Nephron progenitor cell (in vitro differentiated cells): ENCODE measurements at places on chromosomes 2 and 18.

GRCh38 chr2:237125967-237126366 lies 40.3 kb downstream of the COPS8 start:
- H3K36me3 ChIP-seq: no peaks in the 10 kb centered on the region
- no peak overlapping the region for H3K4me3 ChIP-seq
- peaks cover 21% of the 10 kb centered on the region for H3K4me1 ChIP-seq
- no peaks in the 10 kb centered on the region for H3K27me3 ChIP-seq
- H3K27ac ChIP-seq: no peak overlapping the region

DNA sequence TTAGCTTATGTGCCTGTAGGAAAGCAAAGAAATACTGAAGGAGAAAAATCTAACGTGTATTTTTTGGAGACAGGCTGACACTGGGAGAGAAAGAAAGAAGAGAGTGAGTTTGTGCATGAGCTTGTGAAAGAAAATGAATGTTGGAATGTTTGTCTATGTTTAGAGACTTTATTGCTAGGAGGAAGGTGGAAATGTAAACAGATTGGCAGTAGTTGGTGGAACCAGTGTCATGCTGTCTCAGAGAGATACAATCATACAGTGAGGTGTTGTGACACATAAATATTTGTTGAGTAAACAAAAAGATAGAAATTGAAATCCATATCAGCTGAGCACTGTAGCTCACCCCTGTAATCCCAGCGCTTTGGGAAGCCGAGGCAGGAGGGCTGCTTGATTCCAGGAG lies 222.2 kb upstream of the MEIS1 start:
- no peaks in the 10 kb centered on the region for H3K4me1 ChIP-seq
- peaks cover 11% of the 10 kb centered on the region for H3K27me3 ChIP-seq
- no peak overlapping the region for H3K4me3 ChIP-seq
- H3K36me3 ChIP-seq: no peaks in the 10 kb centered on the region
- H3K27ac ChIP-seq: no peak overlapping the region
- no peak for DNase-seq

DNA sequence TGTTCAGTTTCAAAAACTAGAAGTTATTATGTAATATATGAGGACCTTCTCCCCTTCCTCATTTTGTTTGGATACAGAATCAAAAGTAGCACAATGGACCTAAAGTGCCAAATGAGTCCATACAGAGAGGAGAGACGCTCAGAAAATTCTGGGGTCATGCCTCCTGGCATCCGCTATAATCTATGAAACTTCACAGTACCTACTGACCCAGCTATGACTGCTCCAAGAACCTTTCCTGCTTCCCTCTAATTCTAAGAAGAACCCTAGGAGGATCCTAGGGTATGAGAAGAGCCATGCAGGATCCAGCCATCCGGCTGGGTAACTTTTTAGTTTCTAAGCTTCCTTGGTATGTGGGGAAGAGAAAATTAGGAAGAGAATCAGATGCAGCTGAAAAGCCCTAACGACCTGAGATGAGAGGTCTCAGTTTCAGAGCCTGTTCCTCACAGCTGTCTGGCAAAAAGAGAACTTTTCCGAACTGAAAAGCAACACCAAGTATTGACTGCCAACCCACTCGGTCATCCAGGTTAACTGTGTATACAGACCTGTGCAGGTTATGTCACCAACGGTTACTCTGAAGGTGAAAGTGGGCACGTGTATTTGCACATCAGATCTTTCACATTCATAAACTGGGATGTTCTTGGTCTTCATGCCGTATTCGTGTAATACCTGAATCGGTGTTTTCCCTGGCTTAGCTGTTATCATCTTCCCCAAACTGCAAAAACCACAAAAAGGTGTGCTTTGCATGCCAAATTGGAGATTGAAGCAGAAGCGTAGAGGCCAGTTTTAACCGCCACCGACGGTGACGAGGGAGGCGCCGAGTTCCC lies 1.1 kb downstream of the PRKRA start:
- peak overlapping the region; percentile 88 for H3K4me3 ChIP-seq
- no peaks in the 10 kb centered on the region for H3K27me3 ChIP-seq
- H3K36me3 ChIP-seq: peaks cover 43% of the 10 kb centered on the region
- H3K4me1 ChIP-seq: peaks cover 32% of the 10 kb centered on the region

- H3K4me3 ChIP-seq: no peak overlapping the region
- no peaks in the 10 kb centered on the region for H3K36me3 ChIP-seq
- H3K4me1 ChIP-seq: no peaks in the 10 kb centered on the region
- no peak for DNase-seq
- no peaks in the 10 kb centered on the region for H3K27me3 ChIP-seq
These were observed 786.6 kb upstream of the CDH2 start for GRCh38 chr18:28963481-28963880.

DNA sequence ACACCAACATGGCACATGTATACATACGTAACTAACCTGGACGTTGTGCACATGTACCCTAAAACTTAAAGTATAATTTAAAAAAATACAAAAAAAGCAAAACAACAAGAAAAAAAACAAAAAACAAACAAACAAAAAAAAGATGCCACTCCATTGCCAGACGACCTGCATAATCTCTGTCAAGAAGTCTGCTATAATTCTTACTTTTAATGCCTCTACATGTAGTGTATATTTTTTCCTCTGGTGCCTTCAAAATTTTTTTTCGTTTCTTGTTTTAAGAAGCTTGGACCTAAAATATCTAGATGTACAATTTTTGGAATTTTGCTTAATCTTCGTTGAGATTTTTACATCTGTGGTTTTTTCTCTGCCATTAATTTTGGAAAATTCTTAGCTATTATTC lies 235.6 kb upstream of the ZNF521 start:
- no peaks in the 10 kb centered on the region for H3K4me1 ChIP-seq
- H3K36me3 ChIP-seq: peaks cover 18% of the 10 kb centered on the region
- H3K27ac ChIP-seq: no peak overlapping the region
- no peaks in the 10 kb centered on the region for H3K27me3 ChIP-seq
- no peak overlapping the region for H3K4me3 ChIP-seq
- no peak for DNase-seq

- no peak for DNase-seq
- H3K4me3 ChIP-seq: no peak overlapping the region
- H3K36me3 ChIP-seq: no peaks in the 10 kb centered on the region
- no peak overlapping the region for H3K27ac ChIP-seq
- H3K27me3 ChIP-seq: no peaks in the 10 kb centered on the region
These were observed 76.0 kb upstream of the SESTD1 start for GRCh38 chr2:179340678-179341077.

DNA sequence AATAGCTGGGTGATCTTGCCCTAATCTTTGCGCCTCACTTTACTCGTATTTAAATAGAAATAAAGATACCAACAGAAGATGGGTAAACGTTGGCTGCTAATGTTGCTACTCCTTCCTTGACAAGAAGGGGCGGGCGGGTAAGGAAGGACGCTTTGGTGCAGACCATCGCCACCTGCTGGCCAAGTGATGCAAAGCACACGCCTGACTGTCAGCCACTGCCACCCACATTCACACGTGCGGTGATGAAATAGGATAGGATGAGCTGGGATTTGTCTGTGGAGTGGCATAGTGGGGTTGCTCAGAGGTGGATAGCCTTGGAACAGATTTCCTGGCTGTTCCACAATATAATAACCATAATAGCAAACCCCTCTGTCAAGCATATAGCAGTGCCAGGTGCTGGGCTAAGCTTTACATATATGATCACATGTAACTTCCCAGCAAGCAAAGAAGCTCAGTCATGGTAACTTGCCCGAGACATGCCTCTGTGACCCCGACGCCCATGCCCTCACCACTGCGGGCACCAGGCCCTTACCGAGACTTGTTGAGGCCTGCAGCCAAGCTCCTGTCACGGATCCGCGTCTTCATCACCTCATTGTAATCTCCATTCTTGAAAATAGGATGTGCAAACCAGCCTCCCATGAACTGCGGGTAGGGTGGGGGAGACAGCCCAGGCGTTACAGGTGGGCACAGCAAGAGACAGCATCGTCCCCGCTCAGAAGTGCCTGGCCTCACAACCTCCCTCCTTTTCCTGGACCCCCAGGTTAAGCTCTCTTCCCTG lies 39.3 kb downstream of the LCT start:
- peaks cover 3% of the 10 kb centered on the region for H3K27me3 ChIP-seq
- no peak overlapping the region for H3K27ac ChIP-seq
- no peak overlapping the region for H3K4me3 ChIP-seq

GRCh38 chr2:209638346-209638745 lies 133.3 kb upstream of the UNC80 start:
- no peak overlapping the region for H3K27ac ChIP-seq
- no peak for DNase-seq
- no peak overlapping the region for H3K4me3 ChIP-seq
- H3K36me3 ChIP-seq: no peaks in the 10 kb centered on the region

DNA sequence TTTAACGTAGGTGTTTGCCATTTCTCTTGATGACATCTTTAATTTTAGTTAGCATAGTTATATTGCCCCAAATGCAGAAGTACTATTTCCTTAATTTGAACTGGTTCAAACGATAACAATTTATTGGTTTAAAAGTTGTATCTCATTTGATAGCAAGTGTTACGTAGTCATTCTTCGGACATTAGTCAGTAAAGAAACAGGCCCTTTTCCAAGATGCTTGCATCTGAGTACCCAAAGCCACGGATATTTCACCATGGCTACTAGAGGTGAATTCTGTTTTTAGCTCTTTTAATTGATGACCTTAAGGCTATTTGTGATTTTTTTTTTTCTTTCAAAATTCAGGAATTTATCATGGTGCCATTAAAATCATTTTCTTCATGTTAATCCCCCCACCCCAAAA lies 32.1 kb downstream of the GLS start:
- no peak overlapping the region for H3K4me3 ChIP-seq
- peaks cover 36% of the 10 kb centered on the region for H3K36me3 ChIP-seq
- no peak for DNase-seq
- H3K27ac ChIP-seq: no peak overlapping the region
- no peaks in the 10 kb centered on the region for H3K27me3 ChIP-seq
- H3K4me1 ChIP-seq: no peaks in the 10 kb centered on the region

- no peak overlapping the region for H3K4me3 ChIP-seq
- no peak for DNase-seq
- H3K36me3 ChIP-seq: no peaks in the 10 kb centered on the region
- no peak overlapping the region for H3K27ac ChIP-seq
- H3K4me1 ChIP-seq: no peaks in the 10 kb centered on the region
These were observed 168.5 kb downstream of the CBLN2 start for GRCh38 chr18:72375618-72376017.
